Left kidney (tissue), 8 donors: ENCODE measurements at places on chromosomes 1 and 21. TPM values are rescaled to one million over a fixed set of nuclear protein-coding genes. Genes with fewer than 3 reads are reported as not detected.

The CELA3B gene
- 0.38 TPM for polyA plus RNA-seq

DNA sequence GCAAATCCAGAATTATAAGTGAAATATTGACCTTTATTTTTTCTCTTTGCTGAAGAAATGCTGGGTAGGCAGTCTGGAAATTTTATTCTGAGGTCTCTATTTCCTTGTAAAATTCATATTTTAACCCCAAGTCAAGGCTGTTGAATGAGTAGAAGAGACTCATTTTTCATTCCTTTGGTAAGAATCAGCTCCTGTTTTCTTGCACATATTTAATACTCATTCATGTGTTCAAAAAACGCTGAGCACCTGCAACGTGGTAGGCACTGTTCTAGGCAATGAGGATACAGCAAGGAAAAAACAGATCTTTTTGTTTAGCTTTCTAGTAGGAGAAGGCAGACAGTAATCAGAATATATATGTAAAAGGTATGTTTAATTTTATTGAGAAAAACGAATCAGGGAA lies 1.5 kb downstream of the PRKAA2 start:
- DNase-seq: no peak

DNA sequence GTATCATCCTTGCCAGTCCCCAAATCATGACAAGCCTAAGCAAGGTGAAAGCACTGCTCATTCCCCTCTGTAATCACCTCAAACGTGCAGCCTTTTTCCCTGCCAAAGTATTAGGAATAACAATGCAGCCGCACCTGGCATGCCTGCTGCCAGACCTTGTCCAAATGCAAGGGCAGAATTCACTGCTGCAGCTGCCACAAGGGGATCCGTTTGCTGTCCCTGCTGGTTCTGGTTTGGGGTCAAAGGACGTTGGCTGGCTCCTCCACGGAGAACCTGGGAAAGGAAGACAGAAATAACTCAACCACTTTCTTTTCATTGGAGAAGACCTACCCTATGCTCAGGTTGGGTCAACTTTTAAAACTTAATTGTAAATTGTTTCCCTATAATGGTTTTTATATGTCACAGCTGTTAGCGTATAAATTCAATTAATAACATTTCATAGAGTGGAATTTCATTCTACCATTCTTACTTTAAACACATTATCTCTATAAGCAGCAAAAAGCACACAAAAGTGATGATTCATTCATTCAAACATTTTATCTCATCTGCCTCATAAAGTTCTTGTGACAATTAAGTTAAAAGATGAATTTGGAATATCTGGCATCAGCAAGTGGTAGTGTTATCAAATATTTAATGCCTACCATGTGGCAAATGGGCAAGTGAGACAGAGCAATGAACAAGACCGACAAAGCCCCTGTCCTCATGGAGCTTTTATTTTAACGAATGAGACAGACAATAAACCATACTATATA lies 59.8 kb upstream of the SDC3 start:
- no peak for DNase-seq

The IL6R gene
- 6.4 TPM for polyA plus RNA-seq

- no peak for DNase-seq
These were observed 14.4 kb upstream of the VPS26C start for GRCh38 chr21:37281579-37281978.

DNA sequence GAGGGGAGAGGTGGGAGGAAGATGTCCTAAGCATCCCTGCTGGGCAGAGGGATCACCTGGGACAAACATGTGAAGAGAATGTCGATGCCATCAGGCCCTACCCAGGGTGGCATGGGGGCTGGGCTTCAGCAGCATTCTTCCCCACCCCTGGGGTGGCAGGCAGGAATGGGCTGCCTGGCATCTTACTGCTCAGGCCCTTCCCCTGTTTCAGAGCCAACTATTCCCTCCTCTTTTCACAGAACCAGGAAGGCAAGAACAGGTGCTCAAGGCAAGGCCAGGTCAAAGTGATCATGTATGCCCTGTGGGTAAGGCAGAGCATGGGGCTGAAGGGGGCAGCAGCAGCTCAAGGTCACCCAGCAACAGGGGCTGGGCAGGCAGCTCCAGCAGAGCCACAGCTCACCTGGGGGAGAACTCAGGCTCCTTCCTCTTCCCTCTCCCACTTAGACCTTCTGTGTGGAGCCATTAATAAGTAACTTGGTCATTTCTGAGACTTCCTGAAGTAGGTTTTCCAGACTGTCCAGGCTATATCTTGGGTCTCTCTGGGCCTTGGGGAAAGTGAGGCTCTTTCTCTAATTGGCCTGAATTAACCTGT lies 56.4 kb downstream of the ELK4 start:
- DNase-seq: no peak

GRCh38 chr1:233897325-233898162 lies 6.9 kb upstream of the SLC35F3 start:
- no peak for DNase-seq

DNA sequence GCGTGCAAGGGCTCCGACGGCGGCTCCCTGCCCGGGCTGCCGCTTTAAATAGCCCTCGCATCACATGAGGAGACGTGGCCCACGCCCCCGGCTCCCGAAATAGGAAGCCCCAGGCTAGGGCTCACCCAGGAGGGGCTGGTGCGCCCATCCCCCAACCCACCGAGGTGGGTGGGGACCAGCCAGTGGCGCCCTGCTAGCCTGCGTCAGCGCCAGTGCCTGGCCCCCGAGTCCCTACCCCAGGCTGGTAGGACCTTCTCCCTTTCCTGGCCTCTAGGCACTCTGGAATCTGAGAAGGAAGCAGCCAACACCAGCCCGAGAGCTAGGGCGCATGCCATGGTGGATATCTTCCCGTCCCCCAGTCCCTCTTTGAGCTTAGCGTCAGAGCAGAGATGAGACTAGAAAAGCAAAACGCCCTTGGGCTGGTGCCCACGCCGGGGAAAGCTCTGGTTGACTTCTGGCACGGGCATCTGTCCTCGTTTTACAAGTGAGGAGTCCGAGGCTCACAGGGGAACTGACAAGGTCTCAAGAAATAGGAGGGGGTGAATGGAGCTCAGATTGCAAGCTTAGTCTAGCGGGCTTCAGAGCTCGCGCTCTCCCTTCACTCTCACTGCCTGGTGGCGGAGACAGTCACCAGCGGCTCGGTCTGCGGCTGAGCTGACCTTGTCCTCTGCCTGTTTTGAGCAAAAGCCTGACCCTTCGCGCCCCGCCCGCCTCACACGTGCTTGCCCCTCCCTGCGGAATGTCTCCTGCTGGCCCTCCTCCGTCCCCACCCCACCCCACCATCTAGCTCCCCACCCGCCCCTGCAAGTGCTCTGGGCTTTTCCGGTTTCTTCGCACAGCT lies at the start of gene FABP3:
FABP3 (minus strand) TSS at position 21 of the 841 bp plus-strand sequence. CDS start 62 bp downstream, outside the sequence.
- peak; percentile 76 for DNase-seq

The LAD1 gene
- 28.4 TPM for polyA plus RNA-seq

GRCh38 chr1:14810595-14811361 lies 212.3 kb downstream of the KAZN start:
- DNase-seq: peak; percentile 79

The CELSR2 gene
- 31.8 TPM for polyA plus RNA-seq

GRCh38 chr1:115922801-115923200 lies 53.5 kb upstream of the SLC22A15 start:
- no peak for DNase-seq

The TNFRSF14 gene
- 17.8 TPM for polyA plus RNA-seq

The TIE1 gene
- 47.3 TPM for polyA plus RNA-seq

GRCh38 chr1:73907051-73907450 lies 290.9 kb downstream of the LRRIQ3 start:
- DNase-seq: no peak
